Adipocyte (in vitro differentiated cells): ENCODE measurements at places on chromosomes 7 and 10.

DNA sequence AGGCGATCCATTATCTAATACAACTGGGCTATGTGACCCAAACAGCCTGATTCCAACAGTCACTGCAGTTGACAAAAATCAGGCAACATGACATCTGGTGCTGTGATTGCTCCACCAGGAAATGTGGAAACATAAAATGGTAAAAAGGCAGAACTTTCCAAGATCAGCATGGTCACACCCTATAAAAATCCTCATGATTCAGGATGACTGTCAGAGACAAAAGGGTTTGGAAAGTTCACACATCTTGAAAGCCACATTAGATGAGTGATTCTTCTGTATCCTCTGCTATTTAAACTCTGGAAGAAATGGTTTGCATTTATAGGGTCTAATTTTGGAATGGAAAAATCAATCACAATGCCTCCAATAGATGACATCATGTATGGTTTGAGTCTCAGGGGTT is 662.6 kb upstream of the IGFBP3 start:
- peak; percentile 60 for DNase-seq

GRCh38 chr7:43914795-43915194 is 8.4 kb upstream of the URGCP start:
- DNase-seq: no peak

- peak; percentile 16 for DNase-seq
Observed at GRCh38 chr7:74344132-74344496, 54.9 kb downstream of the CLIP2 start.

GRCh38 chr10:131227163-131227740 is 84.3 kb downstream of the TCERG1L start:
- no peak for DNase-seq

- no peak for DNase-seq
Observed at GRCh38 chr7:99766484-99767099, 17.4 kb downstream of the CYP3A4 start.

DNA sequence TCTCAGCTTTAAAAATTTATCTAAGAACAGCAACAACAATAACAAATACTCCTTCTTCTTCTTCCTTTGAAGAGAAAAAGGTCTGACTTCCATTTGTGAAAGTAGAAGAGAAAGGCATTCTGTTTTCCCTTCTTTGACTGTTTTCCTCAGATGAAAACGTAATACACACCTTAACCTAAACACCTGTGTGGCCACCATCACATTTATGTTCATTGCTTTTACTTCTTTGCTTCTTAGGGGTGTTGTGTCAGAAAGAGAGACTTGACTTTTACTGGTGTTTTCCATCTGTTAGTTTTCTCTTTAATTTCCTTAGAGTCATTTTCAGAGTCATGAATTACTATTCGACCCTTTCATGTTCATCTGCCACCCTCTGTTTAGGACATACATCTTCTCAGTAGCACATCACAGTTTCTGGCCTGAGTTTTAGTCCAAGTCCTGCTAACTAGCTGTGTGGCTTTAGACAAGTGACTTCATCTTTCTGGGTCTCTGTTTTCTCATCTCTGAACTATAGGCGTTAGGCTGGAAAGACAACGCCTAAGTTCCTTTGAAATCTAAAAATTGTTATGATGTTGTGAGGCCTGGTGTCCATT is 283.8 kb downstream of the GATA3 start:
- DNase-seq: no peak

DNA sequence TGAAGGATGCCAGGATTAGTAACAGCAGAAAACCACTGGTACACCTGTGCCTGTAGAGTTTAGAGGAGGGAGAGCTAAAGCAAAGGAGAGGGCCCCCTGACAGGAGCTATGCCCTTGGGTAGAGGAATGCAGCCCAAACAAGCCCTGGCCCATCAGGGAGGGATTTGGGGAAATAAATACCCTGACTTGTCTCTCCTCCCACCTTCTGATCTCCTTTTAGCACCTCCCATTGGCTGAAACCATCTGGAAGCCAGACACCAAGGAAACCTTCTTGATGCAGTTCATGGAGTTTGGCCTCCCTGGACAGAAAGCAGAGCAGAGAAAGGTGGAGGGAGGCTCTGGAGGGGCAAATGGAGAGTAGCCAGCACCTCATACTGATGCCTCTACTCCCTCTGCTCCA is 45.3 kb downstream of the ADRA2A start:
- no peak for DNase-seq

DNA sequence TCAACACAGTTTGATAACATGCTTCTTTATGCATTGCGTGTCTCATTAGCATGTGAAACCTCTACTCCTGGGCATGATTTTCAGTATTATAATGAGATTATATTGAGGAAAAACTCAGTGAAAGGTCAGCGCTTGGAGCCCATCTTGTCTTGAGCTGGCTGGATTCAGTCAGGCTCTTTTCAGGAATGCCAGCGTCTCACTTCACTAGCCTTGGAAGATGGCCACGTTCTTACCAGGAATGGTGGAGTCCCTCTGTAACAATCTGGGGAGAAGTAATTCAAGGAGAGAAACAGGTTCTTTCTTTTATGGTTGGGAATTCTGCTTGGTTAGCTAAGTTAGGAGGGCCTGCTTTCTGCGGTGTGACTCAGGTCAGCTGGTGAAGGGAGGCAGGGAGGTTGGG is 241.0 kb downstream of the GALNT17 start:
- DNase-seq: no peak

- DNase-seq: no peak
Observed at GRCh38 chr10:29345144-29345909, 56.5 kb downstream of the LYZL1 start.
